ENCODE measurements at places on chromosomes 7 and 10.

DNA sequence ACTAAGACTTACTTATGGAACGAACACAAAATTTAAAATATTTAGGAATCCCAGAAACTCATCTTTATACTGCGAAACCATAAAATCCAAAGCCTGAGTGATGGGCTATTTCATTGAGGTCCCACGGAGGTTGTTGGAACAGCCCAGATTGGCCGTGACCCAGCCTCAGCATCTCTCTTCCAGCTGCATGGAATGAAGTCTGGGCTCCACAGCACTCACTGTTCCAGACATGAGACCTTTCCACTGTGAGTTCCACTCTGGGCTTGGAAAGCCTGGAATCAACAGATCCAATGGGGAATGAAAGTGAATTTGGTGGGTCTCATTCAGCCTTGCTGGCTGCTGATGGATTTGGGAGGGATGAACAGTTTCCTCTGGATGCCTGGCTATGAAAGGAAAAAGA is 184.9 kb downstream of the EMX2 start:
- DNase-seq = no peak

DNA sequence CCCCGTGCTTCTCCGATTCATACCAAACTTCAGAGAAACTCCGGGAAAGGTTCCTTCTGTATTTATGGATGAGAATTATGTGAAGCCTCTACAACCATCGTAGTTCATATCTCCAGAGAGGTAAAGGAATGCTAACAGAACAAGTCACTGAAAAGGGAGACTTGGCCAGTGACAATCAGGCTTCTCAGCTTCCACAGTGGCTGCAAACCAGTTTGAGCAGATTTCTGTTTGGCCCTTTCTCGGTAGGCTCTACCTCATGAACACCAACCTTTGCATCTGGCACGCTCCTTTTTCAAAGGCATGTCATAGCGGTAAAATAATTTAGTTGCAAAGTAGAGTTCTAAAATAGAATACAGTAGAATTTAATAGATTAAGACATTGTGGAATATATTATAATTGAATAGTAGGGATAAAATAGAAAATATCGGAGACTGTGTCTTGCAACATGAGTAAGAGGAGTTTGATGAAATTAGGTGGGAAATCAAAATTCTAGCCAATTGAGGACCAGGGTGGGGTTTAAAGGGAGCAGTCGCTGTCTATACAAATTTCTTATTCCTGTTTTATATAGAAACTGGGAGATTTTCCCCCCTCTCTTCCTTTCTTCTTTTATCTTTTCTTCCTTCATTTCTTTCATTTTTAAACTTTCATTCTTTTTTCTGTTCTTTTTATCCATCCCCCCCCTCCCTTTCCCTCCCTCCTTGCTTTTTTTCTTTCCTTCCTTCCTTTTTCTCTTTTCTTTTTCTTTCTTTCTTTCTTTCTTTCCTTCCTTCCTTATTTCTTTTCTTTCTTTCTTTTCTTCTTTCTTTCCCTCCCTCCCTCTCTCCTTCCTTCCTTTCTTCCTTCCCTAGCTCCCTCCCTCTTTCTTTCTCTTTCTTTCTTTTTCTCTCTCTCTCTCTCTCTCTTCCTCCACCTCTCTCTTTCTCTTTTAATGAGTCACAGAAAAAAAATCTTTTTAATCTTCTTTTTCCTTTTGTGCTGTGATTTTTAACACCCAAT is 161.5 kb upstream of the KLF6 start:
- DNase-seq = no peak

DNA sequence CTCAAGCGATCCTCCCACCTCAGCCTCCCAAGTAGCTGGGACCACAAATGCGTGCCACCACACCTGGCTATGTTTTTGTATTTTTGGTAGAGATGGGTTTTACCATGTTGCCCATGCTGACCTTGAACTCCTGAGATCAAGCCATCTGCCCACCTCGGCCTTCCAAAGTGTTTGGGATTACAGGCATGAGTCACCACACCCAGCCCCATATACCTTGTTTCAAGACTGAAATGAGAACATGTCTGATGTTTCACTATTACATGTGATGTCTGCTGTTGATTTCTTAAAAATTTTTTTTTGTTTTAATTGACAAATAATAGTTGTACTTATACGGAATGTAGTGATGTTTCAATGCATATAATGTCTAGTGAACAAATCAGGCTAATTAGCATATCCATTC is 14.5 kb downstream of the KLHL7 start:
- DNase-seq = no peak

DNA sequence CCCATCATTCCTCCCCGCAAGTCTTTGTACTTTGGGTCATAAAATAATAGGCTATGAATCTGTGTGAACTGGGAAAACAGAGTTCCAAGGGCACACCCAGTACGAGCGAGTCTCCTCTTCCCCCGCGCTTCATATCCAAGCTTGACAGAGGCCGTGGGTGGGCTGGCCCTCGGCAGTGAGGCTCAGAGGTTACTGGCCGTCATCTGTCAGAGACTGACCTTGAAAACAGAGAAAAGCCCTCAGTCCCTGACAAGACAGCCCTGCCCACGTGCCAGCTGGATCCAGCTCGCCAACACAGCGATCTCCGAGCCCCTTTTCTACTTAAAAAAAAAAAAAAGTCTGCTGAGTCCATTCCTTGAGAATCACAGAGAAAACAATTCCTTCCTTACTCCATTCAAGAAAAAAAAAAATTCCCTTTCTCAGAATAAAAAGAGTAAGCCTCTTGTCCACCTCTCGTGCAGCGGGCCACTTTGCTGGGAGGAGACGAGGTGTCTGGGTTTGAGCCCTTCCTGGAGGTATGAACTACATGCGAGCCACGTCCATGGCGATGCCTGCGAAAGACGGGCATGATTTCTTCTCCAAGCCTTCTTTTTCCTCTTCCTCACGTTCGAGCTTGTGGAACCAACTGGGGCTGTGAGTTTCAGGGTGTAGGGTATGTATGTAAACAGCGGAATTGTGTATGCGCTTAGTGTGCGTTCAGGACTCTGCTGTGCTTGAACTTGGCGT is 744 bp upstream of the BICC1 start:
- DNase-seq = no peak

DNA sequence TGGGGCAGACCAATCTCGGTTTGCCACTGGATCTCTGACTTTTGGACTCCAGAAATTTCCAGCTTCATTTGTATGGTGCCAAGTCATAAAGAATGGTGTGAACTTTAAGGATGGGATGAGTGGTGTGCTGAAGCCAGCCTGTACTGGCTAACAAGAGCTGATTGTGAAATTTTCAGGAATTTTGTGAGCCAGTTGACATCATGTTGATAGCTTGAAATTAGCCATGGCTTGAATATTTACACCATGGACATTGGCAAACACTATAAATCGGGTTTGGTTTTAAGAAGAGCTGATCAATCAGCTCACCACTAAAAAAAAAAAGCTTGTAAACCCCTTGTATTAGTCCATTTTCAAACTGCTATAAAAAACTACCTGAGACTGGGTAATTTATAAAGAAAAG is 14.1 kb upstream of the MYH16 start:
- DNase-seq = no peak

DNA sequence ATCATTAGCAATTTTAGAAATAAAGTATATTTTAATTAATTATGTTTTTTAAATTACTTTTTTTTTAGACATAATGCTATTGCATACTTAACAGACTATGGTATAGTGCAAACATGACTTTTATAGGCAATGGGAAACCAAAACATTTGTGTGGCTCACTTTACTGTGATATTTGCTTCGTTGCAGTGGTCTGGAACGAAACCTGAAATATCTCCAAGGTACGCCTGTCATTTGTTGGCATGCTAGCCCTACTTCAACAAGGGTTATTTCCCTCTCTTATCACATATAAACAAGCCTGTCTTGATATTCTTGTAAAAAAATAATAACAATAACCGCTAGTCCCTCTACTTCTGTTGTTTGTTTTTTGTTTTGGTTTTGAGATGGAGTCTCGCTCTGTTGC is 74.2 kb downstream of the TYW1B start:
- DNase-seq = no peak

DNA sequence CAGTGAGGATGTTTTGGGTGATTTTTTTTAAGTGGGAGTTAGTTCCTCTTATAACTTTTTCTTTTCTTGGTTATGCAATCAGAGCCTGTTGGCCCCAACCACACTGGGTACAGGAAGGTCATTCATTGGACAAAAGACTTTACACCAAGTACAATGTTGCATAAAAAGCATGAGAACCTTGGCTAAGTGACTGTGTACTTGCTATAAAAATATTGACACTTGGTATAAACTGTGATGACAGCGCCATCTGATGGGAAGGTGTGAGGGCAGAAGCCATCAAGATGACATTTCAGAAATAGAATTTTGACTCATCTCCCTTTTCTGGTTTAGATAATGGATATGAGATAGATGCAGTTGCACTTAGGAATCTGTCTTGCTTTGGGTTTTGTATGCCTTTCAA is 126.4 kb upstream of the CCDC6 start:
- no peak for DNase-seq

- no peak for DNase-seq
Observed at GRCh38 chr10:114871379-114871778, 49.8 kb downstream of the FHIP2A start.

- DNase-seq = no peak
Observed at GRCh38 chr7:50404392-50404791, 45.8 kb downstream of the FIGNL1 start.

GRCh38 chr10:63273577-63273976 is 140.4 kb downstream of the NRBF2 start:
- no peak for DNase-seq

- no peak for DNase-seq
Observed at GRCh38 chr10:73099141-73099540, 2.5 kb upstream of the P4HA1 start.

DNA sequence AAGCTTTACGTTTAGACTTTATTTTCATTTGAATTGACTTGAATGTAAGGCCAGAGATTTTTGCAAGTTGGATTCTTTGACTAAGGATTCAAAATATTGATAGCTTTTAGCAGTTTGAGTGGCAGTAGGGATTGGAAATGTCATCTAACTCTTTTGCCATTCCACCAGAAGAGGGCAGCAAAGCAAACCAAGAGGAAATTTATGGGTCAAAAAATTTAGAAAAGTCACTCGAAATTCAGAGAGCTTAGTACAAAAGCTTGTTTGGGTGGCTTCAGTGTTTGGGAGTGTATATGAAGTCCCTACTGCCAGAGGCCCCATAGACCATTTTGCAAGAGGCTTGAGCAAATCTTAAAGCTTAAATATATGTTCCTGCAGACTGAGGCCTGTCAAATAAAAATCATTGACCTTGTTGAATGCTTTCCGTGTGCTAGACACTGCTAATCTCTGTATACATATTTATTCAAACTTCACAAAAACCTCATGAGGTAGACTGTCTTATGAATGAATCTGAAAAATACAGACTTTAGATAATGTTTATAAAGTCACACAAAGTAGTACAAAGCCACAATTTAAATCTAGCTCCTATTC is 44.6 kb upstream of the RSBN1L start:
- DNase-seq = peak; percentile 49

GRCh38 chr10:103692952-103693811 is 162.2 kb downstream of the SH3PXD2A start:
- peak; percentile 34 for DNase-seq

Measured in activated CD4-positive, alpha-beta T cell treated with anti-CD3 and anti-CD28 coated beads for 4 hours (primary cell).